SW 1271 (cell line): ENCODE measurements at places on chromosomes 11 and 22.

- no peak for DNase-seq
Observed at GRCh38 chr11:78796956-78797355, 222.3 kb upstream of the NARS2 start.

- DNase-seq, result no peak
Observed at GRCh38 chr22:39055658-39056057, 15.0 kb downstream of the APOBEC3F start.

GRCh38 chr11:94762208-94762607 lies 5.9 kb upstream of the AMOTL1 start:
- peak; percentile 47 for DNase-seq

DNA sequence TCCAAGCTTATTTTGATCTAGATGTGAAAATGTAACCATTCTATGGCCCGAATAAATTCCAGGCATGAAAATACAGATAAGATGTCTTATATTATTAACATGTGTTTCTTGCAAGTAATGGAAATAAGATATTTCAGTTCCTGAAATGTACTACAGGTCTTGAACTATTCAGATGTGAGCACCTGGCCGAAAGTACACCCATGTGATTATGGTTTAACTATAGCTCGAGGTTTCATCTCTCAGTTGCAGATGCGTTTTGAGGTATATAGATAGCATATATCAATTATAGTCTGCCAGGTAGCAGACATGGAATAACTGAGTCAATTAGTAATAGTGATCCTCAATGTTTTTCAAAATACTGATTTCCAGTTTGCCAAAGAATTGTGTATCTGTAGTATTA lies 68.3 kb downstream of the DDIAS start:
- DNase-seq, result no peak

GRCh38 chr11:97460091-97460490 lies 1070.3 kb downstream of the JRKL start:
- DNase-seq, result no peak

GRCh38 chr11:7143908-7144307 lies 55.1 kb downstream of the RBMXL2 start:
- DNase-seq, result no peak

GRCh38 chr11:119924017-119924416 lies 195.0 kb upstream of the NECTIN1 start:
- DNase-seq, result no peak

GRCh38 chr11:43150697-43151096 lies 161.1 kb upstream of the API5 start:
- no peak for DNase-seq

DNA sequence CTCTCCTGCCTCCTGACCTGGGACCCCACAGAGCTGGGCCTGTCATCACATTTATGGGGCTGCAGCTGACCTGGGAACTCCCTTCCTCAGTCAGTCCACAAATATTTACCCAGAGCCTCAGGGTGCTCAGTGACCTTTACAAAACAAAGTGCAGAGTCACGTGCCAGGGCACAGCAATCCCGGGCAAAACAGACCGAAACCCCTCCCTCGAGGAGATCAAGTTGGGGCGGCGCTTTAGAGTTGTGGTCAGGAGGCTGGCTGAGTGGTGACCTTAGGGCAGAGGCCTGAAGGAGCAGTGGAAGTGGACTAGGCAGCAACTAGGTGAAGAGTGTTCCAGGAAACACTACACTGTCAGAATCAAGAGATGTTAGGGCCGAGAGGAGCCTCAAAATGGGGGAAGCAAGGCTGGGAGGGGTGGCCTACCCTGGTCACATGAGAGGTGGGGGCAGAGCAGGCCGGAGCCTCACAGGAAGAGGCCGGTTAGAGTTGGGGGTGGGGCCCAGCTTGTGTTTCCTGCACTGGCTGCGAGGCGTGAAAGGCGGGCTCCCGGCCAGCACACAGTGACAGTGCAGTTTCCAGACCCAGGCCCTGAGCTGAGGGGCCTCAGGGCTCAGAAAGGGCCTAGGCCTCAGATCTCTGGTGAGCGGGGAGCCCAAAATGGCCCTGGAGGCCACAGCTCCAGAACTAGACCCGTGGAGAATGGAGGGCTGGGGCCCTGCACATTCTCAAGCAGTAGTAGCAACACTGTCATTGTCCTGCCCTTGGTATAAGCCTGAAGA lies 3.7 kb upstream of the NEAT1 start:
- DNase-seq, result peak; percentile 98

GRCh38 chr22:39721206-39722031 lies 150.9 kb downstream of the CACNA1I start:
- no peak for DNase-seq

GRCh38 chr11:111153194-111153593 lies 92.3 kb upstream of the POU2AF2 start:
- DNase-seq, result no peak

GRCh38 chr11:1199751-1200610 lies 22.9 kb upstream of the MUC5B start:
- DNase-seq, result no peak

- DNase-seq, result no peak
Observed at GRCh38 chr22:49975543-49976389, 15.2 kb downstream of the PIM3 start.

GRCh38 chr11:75347781-75348566 lies 3.5 kb downstream of the ARRB1 start:
- no peak for DNase-seq

DNA sequence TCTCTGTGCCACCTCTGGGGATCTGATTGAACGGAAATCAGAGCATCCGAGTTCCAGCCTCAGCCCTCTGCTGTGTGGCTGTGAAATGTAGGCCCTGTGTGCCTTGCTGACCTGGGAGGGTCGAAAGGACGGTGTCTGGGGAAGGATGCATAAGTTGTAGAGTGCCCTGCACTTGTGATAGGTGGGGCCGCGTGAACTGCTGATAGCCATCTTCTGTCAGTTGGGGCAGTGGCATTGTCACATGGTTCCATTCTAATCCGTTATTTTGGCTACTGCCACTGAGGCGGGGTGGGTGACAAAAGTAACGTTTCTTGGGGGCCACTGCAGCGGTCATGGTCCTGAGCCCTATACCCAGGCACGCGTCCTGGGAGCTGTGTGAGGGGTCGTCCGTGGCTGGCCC lies 63.4 kb downstream of the LRP5 start:
- DNase-seq, result no peak

DNA sequence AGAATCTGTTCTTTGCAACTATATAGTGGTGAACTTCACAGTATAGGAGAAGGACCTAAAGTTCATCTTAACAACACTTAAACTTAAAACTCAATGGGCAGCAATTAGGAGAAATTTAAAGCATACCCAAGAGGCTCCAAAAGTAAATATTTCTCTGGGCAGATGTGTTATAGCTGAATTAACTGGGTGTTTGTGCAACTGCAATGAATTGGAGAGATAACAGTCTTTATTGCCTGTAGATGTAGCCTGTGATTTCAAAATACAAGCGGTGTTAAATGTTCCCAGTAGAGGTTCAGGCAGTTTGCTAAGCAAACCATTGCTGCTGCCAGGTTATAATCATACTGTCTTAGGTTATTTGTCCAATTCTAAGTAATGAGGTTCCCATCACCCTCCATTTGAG lies 294.1 kb upstream of the MTNR1B start:
- no peak for DNase-seq

DNA sequence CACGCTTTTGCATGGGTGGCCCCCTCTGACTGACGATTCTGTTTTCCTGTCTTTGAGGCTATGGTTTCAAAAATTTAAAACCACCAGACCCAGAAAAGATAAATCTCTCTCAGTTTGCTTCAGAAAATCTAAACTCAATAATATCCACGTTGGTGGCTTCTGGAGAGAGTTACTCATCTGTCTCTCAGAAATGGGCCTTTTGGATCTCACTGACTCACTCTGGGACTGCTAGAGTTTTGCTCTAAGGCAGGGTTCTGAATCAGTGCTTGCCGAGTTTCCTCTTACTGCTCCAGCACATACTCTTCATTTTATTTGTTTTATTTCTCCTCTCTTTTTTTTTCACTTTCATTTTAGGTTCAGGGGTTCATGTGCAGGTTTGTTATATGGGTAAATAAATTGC lies 305.7 kb downstream of the BLID start:
- DNase-seq, result no peak

- no peak for DNase-seq
Observed at GRCh38 chr11:77747381-77747969, 73.0 kb downstream of the RSF1 start.

DNA sequence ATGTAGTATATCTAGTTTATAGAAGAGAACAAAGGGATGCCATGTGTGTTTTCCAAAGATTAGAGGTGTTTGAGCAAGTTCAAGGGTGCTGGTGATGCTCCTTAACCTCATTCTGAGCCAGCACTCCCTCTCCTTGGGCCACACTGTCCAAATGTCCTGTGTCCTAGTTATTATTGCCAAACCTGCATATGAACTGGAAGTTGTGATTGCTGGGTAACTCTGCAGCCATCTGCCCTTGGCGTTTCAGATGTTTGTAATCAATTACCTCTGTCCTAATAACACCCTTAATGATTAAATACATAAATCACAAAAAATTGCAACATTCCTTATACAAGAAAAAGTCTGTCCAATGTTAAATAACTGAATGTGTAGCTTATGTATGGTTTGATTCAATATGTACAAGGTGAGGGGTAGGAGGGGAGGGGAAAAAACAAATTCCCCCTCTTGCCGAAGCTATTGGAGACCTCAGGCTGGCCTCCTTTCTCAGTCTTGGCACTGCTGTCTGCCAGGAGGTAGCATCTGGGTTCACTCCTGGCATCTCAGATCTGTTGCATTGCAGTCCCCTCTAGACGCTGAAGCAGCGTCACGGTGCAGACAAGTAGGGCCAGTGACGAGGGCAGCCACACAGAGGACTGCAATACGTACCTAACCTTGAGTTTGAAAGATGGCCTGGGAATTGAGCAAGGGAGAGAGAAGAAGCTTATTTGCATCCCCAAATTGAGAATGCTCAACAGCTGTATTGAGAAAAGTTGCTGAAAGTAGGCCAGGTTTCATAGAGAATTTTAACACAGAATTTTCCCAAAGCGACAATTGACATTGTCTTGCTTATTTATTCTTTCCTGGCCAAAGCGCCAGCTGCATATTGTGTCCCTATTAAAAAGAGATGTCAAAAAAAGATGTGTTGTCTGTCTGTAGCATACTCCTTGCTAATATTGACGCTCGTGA lies 89.6 kb upstream of the ARHGAP32 start:
- no peak for DNase-seq

GRCh38 chr11:28011813-28012212 lies 96.1 kb downstream of the KIF18A start:
- no peak for DNase-seq

DNA sequence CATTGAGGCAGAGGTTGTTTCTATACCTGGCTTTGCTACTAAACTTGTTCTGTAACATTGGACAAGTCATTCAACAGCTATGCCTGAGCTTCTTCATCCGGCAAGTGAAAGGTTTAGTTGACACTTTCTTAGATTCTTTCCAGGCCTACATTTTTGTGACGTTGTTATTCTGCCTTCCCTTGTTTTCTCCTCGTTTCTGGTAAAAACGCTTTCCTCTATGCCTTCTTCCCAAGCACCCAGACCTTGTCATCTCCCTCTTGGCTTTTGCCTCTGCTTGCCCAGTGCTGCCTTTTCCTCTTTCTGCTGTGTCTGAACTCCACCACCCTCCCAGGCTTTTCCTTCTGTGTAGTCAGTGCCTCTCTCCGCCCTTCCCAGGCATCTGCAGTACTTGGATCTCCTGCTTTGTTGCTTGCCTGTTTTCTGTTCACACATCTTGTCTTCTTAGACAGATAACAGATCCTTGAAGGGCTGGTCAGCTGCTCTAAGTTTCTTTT lies 1.4 kb upstream of the AMOTL1 start:
- DNase-seq, result no peak

DNA sequence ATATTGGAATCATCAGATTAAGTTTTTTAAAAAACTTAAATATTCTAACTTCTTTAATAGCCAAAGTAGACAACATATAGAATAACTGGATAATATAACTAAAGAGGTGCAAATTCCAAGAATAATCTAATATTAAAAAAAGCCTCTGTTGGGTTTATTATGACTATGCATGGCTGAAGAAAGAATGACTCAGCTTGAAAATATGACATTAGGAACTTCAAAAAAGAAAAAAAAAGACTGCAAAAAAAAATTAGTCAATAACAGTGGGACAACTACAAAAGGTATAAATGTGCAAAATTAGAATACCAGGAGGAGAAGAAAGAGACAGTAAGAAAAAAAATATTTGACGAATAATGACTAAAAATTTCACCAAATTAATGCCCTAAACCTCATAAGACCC lies 1178.0 kb downstream of the JRKL start:
- DNase-seq, result no peak

- DNase-seq, result no peak
Observed at GRCh38 chr11:18088966-18089365, 16.9 kb downstream of the SAAL1 start.

DNA sequence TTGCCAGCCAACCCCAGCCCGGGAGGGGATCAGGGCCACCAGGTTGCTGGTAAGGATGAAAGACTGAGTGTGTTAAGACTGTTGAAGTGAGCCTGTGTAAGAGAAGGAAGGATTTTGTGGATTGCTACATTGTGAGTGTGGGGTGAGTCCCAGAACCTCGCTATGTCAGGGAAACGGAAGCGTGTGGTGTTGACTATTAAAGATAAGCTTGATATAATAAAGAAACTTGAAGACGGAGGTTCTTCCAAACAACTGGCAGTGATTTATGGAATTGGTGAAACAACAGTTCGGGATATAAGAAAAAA lies 627 bp downstream of the JRKL start:
- DNase-seq, result no peak

DNA sequence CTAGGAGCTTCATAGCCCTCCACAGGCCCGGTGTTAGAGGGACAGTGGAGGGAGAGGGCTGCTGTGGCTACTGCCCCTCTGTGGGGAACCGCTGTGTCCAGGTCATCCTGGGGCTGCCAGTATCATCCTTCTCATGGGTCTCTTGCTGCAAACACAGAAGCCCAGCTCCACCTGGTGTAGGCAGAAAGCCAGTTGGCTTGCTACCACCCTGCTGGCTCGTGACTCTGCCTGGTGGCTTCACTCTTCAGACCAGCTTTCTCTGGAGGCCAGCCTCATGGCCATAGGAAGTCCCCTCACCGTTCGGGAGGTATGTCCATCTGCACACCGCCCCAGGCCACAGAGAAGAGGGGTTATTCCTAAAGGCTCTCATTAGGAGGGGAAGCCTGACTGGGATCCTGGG lies 19.4 kb upstream of the SUSD2 start:
- DNase-seq, result no peak

- peak; percentile 30 for DNase-seq
Observed at GRCh38 chr22:23781511-23782183, 5.1 kb upstream of the SMARCB1 start.

DNA sequence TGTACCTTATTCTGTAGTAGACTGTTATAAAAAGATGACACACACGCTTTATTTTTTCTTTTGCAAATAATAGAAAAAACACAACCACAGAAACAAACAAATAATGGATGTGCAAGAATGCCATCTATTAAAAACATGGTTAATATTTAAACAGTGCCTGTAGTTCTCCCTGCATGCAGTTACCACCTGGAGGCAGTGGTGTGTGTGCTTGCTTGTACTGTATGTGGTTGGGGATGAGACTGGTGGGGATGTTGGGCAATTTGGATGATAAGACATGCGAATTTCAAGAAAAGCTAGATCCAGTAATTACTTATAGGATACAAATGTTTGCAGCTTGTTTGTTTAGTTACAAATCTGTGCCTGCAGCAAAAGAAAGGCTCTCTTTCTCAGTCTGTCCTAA lies 3.6 kb downstream of the C11orf87 start:
- DNase-seq, result no peak
